Fibroblast of skin of left biceps (primary cell): ENCODE measurements at places on chromosomes 4 and X.

DNA sequence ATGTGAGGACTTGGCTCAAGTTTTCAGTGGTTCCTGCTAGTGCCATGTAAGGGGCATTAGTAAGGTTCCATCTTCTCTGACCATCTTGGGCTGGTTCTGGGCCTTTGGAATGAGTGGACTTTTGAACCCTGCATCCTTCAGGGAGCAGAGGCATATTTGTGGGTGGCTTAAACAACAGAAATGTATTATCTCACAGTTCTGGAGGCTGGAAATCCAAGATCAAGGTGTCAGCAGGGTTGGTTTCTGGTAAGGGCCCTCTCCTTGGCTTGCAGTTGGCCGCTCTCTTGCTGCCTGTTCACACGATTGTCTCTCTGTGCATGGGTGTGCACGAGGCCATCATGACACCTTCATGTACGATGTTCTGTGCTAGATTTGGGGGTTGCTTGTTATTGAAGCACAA is 21.3 kb downstream of the CCKAR start:
- no peak for DNase-seq

GRCh38 chr4:173860094-173860493 is 330.1 kb upstream of the HAND2 start:
- no peak for DNase-seq

GRCh38 chrX:119055687-119056086 is 17.1 kb upstream of the CT47C1 start:
- no peak for DNase-seq

- no peak for DNase-seq
Observed at GRCh38 chr4:112674376-112674775, 37.4 kb downstream of the LARP7 start.

GRCh38 chr4:158259955-158260575 is 49.8 kb downstream of the TMEM144 start:
- peak; percentile 17 for DNase-seq

DNA sequence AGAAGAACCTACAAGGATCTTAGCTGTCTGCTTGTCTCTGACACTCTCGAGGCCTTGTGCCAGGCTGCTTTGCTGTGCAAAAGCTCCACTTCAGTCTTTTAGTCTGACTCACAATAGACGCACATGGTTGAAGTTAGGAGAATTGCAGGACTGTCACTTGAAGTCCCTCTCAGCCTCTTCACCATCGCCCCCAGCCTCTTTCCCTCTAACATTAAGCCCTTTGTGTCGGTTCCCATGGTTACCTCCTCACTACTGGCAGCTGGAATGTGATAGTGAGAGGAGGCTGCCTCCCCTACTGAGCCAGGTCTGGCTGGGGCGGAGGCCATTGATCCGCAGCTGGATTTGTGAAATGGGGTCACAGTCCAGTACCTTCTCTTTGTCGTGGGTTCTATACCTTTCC is 201.8 kb downstream of the SOWAHB start:
- DNase-seq, result no peak

- DNase-seq, result no peak
Observed at GRCh38 chr4:111040904-111041303, 418.0 kb upstream of the PITX2 start.
